ENCODE measurements at places on chromosomes 1 and 21.
A peak's percentile ranks its signal among the peaks of the same experiment; 100 is the strongest.

DNA sequence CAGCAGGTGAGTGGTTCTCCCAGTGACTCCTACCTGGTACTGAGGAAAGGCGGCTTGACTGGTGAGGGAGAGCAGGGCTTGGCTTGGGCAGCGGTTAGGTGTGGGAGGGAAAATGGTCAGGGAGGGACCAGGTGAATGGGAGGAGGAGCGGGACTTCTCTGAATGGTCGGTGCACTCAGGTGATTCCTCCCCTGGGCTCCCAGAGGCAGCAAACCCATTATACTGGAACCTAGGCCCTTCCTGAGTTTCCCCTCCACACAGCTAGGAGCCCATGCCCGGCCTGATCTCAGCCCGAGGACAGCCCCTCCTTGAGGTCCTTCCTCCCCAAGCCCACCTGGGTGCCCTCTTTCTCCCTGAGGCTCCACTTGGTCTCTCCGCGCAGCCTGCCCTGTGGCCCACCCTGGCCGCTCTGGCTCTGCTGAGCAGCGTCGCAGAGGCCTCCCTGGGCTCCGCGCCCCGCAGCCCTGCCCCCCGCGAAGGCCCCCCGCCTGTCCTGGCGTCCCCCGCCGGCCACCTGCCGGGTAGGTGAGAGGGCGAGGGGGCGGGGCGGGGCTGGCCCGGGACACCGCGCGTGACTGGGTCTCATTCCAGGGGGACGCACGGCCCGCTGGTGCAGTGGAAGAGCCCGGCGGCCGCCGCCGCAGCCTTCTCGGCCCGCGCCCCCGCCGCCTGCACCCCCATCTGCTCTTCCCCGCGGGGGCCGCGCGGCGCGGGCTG, 2.3 kb downstream of the ARTN start:
- DNase-seq: no peak

DNA sequence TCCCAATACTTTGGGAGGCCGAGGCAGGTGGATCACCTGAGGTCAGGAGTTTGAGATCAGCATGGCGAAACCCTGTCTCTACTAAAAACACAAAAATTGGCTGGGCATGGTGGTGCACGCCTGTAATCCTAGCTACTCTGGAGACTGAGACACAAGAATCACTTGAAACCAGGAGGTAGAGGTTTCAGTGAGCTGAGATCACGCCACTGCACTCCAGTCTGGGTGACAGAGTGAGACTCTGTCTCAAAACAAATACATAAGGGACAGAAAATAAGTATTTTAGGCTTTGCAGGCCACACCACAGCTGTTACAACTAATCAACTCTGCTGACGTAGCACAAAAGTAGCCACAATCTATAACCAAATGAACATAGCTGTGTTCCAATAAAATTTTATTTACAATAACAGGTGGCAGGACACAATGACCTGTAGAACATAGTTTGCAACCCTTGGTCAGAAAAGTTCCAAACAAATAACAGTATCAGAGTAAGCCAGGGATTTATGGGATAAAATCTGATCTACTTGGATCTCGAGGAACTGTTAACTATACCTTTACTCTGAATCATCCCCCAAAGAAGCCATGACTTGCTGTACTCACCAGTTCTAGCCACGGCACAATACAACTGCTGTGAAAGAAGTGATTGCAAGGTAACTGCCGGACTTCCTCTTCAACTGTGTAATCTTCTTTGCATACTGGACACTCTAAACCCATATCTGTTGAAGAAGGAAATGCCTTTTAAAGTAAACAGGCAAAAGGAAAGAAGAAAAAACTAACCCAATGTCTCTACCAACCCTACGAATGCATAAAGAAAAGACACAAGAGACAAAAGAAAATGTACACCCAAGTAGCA, 28.3 kb downstream of the CD160 start:
- no peak for DNase-seq

DNA sequence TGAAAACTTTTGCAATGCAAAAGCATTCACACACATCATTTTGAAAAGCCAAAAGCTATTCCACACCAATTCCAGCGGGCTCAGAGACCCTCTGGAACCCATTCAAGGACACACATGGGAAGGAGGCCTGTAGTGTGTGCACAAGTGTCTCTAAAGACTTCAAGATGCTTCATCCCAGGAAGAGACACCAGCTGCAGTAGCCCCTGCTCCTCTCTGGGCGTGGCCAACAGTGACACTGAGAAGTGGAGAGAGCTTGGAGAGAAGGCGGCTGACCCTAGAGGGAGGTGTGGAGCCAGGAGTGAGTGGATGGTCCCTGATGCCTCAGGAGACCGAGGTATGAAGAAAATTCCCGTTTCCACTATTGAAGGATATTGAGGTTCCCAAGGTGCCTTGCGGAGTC, 14.9 kb upstream of the TNNI1 start:
- no peak for DNase-seq

GRCh38 chr1:10431070-10431730, 967 bp downstream of the CENPS start:
- no peak for DNase-seq

- DNase-seq: no peak
Measured at GRCh38 chr1:155130272-155131006, 2.8 kb downstream of the EFNA1 start.

GRCh38 chr1:224726441-224727182, 110.5 kb downstream of the CNIH3 start:
- DNase-seq: no peak

DNA sequence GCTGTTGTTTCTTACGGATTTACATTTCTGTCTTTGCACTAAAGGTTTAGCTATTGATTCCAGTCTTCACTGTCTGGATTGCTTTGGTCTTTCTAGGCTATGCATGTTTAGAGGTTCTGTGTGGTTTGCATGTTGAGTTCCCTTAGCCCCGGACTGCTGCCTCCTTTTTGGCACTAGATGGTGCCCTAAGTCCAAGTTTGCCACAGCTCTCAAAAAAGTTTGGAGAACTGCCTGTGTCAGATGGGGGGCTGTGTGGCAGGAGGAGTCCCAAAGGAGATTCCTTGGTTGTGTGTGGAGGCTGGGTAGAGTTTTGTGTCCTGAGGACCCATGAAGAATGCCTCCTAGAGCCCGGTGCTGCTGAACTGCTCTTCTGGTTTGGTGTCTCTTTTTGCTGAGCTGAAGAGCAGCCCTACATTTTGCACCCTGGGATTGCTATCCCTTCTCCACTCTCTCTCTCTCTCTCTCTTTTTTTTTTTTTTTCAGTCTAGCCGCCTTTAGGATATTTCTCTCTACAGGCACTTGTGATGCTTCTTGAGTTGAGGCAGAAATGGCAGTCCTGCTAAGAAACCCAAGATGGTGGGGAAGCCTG, 74.4 kb downstream of the PTGS2 start:
- no peak for DNase-seq

GRCh38 chr21:18153063-18153462, 91.6 kb upstream of the CHODL start:
- DNase-seq: no peak

DNA sequence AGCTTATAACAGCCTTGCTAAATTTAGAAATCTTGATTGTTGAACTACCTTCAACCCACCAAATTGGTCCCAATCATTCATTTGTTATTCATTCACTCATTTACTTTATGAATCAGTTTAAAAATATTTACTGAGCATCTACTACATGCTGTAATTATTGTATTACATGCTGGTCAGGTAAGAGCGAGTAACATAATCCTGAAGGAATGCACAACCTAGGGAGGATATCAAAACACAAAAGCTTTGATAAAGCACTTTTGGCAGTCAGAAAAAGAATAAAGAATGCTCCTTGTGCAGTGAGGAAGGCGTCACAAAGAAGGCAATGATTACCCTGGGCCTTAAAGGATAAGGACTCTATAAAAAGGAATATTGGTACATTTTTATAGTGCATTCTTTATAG, 518.9 kb upstream of the NR5A2 start:
- DNase-seq: no peak

GRCh38 chr1:52102336-52103013, 39.4 kb upstream of the ZFYVE9 start:
- no peak for DNase-seq

- DNase-seq: no peak
Measured at GRCh38 chr1:15758953-15759661, 512 bp downstream of the FBLIM1 start.

- DNase-seq: no peak
Measured at GRCh38 chr1:17545356-17545755, 5.9 kb downstream of the ARHGEF10L start.

DNA sequence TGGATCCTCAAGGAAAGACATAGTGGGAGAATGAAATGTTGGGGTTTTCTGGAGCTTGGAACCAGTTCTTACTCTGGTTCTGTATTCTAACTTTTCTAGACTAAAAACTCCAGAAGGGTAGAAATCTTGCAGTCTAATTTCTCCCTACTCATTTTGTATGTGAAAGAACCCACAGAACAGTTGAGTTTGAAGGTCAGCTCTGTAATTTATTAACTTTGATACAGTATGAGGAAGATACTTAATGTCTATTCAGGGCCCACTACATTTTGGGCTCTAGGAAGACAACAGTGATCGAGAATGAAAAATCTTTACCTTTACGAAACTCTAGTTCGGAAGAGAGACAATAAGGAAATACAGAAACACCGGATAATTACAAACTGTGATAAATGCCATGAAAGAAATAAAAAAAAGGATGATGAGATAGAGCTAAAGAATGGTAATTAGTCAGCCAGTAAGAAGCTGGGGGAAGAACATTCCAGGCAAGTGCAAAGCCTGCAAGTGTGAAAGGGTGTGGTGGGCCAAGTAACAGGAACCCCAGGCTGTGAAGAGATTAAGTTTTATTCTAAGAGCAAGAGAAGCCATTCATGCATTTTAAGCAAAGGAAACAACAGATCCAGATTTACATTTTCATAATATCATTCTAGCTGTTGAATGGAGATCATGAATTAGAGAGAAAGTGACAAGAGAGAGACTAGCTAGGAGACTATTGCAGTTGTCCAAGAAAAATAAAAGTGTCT, 159.9 kb upstream of the HMCN1 start:
- no peak for DNase-seq

DNA sequence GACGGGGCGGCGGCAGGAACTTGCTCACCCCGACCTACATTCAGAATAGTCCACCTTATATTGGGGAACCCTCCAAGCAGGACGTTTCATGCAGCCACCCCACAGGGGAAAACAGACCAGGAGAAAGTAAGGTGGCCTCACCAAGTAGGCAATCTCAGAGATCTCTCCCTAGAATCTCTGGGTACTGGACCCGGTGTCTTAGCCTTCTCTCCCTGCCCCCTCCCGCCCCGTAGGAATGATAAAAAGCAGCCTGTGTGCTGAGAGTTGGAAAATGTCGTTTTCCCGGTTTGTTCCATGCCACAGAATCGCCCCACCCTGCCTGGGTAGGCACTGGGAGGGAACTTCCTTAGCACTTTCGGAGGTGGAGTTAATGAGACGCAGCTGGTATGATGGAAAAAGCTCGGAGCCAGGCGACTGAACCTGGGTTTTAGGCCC, 789 bp upstream of the PTPN14 start:
- no peak for DNase-seq

DNA sequence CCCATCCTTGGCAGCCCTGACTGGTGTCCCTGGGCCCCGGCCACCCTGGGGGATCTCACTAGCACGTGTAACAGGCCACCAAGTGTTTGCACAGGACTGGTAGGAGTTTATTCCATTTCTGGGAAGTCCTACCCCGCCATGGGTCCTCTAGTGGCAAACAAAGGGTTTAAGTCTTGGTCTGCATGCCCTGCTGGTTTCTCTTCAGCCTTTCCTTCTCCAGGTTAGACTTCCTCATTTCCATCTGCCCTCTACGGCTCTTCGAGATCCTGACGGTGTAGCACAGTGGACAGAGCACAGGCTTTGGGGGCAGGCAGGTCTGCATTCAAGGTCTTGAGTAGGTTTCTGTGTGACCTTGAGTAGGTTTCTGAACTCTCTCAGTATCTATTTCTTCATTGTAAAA, 2.8 kb downstream of the AGTRAP start:
- DNase-seq: no peak

- no peak for DNase-seq
Measured at GRCh38 chr21:38773099-38774061, 32.3 kb upstream of the ETS2 start.

GRCh38 chr1:31669786-31670592, 25.3 kb upstream of the PEF1 start:
- DNase-seq: peak; percentile 9

GRCh38 chr1:157781048-157781447, 4.1 kb upstream of the FCRL2 start:
- no peak for DNase-seq

DNA sequence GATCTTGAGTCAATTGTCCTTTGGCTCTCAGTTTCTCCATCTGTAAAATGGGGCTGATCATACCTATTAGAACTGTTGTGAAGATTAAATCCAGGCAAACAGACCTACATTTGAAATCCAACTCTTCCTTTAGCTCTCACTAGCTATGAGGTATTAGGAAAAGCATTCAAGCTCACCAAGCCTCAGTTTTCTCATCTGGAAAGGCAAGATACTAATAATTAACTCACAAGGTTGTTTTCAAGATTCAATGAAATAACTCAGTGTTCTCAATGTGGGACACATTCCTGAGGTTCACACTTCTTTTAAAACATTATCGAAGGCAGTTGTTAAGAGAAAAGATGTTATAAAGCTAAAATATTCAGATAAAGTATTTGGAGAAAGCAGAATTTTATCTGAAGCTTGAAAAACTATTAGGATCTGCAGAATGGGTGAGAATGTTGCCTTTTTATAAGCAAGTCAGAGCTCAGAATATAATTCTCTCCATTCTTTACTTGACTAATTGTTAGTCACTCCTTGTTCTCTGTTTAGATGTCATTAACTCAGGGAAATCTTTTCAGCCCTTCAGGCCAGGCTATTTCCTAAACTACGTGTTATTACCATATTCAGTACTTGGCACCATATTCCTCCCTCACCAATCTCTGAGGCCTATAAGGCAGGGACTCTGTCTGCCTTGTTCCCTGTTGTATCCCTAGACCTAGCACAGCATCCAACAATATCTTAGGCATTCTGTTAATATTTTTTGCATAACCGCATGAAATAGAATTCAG, 72.0 kb upstream of the VAV3 start:
- no peak for DNase-seq

- no peak for DNase-seq
Measured at GRCh38 chr1:244344001-244344400, 107.7 kb downstream of the ADSS2 start.

DNA sequence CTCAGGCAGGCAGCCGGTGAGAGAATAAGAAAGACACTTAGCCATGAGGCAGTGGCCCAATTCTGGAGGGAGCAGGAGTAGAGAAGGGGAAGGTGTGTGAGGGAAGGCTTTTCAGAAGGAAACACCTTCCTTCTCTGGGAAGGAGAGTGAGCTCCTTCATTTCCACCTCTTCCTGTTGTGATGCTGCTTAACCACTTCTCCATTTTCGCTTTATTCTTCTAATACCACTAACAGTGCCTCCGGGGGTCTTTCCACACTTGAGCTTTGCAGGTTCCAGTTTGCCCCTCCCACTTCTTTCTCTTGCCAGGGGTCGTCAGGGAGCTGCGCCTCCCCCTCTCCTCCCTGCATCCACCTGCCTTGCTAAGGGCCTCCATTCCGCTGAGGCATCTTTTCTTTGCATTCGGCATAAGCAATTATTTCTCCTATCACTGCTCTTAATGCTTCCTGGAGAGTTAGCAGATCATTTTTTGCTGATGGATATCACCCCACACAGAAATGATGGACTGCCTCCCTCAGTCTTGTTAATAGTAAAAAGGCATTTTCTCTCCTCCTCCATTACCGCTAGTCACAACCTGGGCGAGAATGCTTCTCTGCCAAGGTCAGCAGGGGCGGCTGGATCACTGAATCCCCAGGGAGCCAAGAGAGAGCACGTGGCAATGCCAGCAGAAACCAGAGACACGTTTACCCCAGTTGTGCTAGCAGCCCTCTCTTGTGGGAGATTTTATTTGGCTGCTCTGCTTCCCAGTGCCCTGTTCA, 74.8 kb downstream of the ELAVL4 start:
- no peak for DNase-seq

GRCh38 chr1:117967477-117967876, 37.9 kb downstream of the WDR3 start:
- DNase-seq: no peak

Measured in stimulated activated CD4-positive, alpha-beta T cell treated with anti-CD3 and anti-CD28 coated beads, Interleukin-2, amount 100 ng/mL, for 4 hours (primary cell).